ENCODE measurements at places on chromosomes 16 and 17. TPM values are rescaled to one million over a fixed set of nuclear protein-coding genes. Genes with fewer than 3 reads are reported as not detected.

The TP53TG3 gene
- total RNA-seq, result 0.27 TPM

The NXPH3 gene
- under 0.01 TPM for total RNA-seq

The CHTF18 gene
- 25.3 TPM for total RNA-seq

The FOXF1 gene
- under 0.01 TPM for total RNA-seq

The CDYL2 gene
- total RNA-seq, result 13.5 TPM

Measured in hematopoietic multipotent progenitor cell (in vitro differentiated cells).